ENCODE measurements at places on chromosomes 5 and 9.

DNA sequence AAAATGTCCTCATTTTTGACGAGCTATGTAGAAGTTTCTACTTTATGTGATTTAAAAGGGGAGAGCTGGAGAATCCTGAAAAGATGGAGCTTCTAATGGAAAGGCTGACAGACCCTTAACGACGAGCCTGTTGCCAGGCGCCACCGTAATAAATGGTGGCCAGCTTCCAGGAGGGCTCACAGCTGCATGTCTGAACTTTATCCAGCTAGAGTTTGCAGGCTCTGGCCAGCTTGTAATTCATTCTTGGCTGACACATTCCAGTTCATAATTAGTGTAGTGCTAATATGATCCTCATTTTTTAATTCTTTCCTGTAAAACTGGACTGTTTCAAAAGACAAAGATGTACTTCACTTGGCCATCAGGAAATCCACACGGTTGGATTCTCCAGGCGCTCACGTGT is 246.7 kb downstream of the GAS1 start:
- no peak for DNase-seq

GRCh38 chr5:149424371-149425315 is 45.6 kb upstream of the IL17B start:
- no peak for DNase-seq

DNA sequence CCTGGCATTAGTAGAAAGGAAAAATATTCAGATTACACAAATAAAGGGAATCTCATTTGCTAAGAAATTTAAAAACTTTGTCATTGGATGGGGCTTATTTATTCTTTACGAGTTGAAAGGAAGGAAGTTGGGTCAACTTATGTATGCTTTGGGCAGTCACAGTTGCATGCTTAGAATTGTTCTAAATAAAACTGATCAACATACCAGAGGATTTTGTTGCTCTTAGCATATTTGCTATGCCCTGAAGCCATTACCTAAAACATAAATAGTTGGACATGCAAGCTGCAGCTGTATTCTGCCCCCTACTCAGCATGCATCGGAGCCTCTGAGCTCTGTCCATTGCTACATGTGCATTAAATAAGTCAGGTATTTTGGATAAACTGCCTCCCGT is 172.7 kb upstream of the MEF2C start:
- DNase-seq, result no peak

- no peak for DNase-seq
These were observed 11.0 kb upstream of the HAPLN1 start for GRCh38 chr5:83731638-83732037.

- DNase-seq, result no peak
These were observed 36.8 kb upstream of the COL5A1 start for GRCh38 chr9:134604834-134605233.

- DNase-seq, result no peak
These were observed 12.4 kb downstream of the CEL start for GRCh38 chr9:133074111-133074651.

Measured in stimulated activated CD4-positive, alpha-beta T cell treated with anti-CD3 and anti-CD28 coated beads, TNF-alpha, amount 100 ng/mL, for 48 hours (primary cell).